ENCODE measurements at places on chromosomes 3 and 15. TPM values are rescaled to one million over a fixed set of nuclear protein-coding genes. Genes with fewer than 3 reads are reported as not detected.

- no peak for ATAC-seq
Measured at GRCh38 chr15:64249406-64249805, 86.6 kb upstream of the PPIB start.

Gene LNP1
- 1.8 TPM for total RNA-seq

- no peak for ATAC-seq
Measured at GRCh38 chr3:59429198-59429597, 379.4 kb upstream of the CFAP20DC start.

DNA sequence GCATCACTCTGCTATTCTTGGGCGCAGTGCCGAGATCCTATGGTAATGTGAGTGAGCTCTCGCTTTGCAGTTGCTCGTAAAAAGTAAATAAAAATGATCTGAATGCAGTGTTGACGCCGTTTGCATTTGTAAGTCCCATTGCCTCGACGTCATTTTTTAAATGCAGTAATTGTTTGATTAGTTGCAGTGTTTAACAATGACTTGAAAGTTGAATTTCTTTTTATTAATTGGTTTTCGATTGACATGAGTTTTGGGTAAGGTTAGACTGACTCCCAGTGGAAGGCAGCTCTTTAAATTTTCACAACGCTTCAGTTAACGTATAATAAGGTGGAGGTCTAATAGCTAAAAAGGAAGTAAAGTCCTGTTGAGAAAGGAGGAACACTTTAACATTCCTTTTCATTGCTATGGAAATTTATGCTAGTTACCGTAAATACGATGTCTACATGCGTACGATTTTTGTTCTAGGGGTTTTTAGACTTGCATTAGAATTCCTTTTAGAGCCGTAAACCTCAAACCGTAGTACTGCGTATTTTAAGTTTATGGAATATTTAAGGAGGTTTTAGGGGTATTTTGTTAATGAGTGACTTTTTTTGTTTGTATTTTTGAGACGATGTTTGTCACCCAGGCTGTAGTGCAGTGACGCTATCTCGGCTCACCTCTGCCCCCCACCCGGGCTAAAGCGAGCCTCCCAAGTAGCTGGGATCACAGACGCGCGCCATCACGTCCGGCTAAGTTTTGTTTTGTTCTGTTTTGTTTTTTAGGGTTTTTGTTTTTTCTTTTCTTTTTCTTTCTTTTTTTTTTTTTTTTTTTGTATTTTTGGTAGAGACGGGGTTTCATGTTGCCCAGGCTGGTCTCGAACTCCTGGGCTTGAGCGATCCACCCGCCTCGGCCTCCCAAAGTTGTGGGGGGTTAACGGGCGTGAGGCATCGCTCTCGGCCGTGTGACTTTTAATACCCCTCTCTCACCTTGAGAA is 1.4 kb downstream of the MORF4L1 start:
- ATAC-seq = no peak

GRCh38 chr3:31946484-31947081 is 34.5 kb downstream of the OSBPL10 start:
- no peak for ATAC-seq
